ENCODE measurements at places on chromosomes 1 and 21.

GRCh38 chr1:118110580-118110979 lies 74.4 kb downstream of the SPAG17 start:
- DNase-seq, result no peak

GRCh38 chr1:38587766-38588165 lies 271.8 kb downstream of the RRAGC start:
- DNase-seq, result no peak

DNA sequence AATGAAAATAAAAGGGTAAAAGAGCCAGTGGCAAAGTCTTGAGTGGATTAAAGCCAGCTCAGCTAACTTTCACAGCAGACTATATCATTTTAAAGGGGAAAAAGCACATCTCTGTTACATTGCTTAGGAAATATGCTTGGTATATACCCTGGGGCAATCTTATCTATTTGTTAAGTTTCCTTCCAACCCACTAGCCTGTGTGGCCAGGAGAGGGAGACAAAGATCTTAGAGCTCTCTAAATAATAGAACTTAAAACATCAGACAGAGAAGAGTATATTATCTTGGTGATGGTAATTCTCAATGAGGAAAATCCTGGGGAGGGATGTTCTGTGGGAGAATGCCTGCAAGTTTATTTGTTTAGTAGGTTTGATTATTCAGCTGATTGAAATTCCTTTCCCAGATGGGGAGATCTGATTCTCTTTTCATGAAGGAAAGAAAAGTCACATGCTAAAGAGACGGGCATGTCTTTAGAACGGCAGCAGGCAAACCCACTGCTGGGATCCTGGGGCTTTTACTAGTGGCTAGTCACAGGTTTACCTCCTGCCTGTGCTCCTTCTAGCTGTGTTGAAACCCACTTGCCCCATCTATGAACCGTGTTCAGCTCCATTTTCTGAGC lies 3.6 kb downstream of the KCNE2 start:
- peak; percentile 37 for DNase-seq

DNA sequence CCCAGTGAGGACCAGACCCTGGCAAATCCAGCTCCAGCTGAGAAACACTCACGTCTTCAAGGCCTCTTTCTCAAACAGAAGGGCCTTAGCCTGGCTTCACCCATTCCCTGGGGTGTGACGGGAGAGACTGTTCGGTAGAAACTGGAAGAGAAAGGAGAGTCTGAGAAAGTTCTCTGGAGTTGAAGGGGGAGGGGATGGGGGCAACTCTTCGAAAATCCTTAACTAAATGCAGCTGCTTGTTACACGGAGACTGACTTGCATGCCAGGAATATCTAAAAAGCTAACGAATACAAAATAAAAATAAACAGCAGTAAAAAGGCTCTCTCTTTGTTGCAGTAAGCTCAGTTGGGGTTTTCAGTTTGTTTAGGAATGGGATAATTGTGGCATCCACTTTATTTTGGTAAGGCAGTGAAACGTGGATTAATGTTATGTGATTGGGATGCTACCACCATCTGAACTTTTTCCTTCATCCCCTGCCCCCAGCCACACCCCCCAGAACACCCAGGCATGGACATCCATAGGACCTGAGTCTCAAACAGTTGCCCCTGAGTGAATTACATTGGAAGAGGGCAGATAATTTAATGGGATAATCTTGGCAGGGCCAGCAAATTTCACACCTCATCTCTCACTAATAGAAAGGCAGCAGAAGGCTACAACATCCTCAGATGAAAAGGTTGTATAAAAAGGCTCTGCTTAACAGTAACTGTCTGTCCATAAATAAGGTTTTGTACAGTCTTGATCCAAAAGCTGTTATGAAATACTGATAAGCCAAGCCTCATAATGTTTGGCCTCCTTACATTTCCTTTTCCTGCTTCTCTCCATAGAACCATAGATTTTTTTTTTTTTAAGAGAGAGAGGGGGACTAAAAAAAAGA lies 5.8 kb downstream of the ROR1 start:
- no peak for DNase-seq

GRCh38 chr21:44524414-44525371 lies 15.3 kb downstream of the KRTAP10-1 start:
- no peak for DNase-seq

- DNase-seq, result no peak
Measured at GRCh38 chr1:70517444-70517843, 106.4 kb downstream of the CTH start.

GRCh38 chr21:42939582-42940413 lies 14.4 kb upstream of the ERVH48-1 start:
- no peak for DNase-seq

GRCh38 chr1:8825985-8826481 lies 8.6 kb upstream of the RERE start:
- no peak for DNase-seq

DNA sequence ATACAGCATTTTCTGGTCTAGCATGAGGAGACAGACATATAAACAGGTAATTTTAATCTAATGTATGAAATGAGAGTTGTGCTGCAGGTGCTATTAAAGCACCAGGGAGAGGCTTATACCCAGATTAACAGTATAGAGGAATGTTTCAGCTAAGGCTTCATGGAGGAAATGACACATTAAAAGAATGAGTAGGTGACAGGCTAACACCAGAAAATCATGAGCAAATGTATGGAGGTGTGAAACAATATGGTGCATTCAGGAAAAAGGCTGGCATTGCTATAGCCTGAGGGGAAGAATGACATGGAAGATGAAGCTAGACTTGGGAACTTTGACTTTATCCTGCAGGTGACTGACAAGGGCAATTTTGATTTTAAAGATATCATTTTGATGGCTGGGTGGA lies 7.0 kb downstream of the ARPC5 start:
- no peak for DNase-seq

- no peak for DNase-seq
Measured at GRCh38 chr1:112105557-112105956, 116.1 kb upstream of the KCND3 start.

DNA sequence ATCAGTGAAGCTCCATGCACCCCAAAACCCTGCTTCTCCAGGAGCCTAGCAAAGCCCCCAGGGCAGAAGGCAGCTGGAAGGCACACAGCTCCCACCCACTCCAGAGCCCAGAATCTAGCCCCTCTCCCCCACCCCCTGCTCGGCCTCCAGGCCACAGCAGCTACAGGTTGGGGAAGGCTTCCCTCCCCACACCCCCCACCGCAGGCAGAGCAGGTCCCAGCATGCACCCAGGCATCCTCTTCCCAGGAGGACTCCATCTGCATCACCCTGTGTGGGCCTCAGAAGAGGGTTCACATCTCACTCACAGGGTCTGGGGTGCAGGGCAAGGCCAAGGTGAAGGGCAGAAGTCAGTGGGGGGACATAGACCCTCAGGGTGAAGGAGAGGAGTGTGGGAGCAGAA lies 719 bp downstream of the S100A14 start:
- no peak for DNase-seq

DNA sequence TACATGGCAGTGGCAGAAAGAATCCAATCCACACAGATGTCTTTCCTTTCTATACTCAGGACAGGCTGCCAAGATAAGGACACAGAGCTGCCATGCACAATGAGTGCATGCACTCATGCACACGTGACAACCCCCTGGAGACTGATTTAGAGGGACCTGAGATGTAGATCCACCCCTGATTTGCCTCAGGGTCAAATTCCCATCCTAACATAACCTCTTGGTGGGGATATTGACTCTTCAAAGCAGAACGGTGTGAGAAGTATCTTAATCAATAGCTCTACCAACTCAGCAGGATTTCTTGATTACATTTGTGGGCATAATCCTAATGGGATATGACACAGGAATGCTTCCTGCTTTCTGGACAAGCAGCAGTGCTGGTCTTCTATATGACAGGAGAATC lies 125.2 kb upstream of the DSCAM start:
- DNase-seq, result no peak

DNA sequence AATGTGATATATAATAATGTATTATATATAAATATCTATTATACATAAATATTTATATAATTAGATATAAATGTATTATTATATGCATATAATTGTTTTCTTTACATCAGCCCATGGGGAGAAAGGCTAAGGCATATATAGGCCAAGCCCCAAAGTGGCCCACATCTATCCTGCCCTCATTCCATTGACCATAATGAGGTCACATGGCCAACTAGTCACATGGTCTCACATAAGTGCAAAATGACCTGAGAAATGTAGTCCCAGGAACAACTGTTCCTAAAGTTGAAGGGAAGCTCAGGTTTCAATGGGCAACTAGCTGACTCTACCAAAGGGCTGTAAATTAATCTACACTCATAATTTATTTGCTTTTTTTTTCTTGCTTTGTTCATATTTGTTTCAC lies 14.5 kb upstream of the CCDC185 start:
- DNase-seq, result no peak

GRCh38 chr1:62294261-62294660 lies 25.0 kb downstream of the KANK4 start:
- DNase-seq, result no peak

DNA sequence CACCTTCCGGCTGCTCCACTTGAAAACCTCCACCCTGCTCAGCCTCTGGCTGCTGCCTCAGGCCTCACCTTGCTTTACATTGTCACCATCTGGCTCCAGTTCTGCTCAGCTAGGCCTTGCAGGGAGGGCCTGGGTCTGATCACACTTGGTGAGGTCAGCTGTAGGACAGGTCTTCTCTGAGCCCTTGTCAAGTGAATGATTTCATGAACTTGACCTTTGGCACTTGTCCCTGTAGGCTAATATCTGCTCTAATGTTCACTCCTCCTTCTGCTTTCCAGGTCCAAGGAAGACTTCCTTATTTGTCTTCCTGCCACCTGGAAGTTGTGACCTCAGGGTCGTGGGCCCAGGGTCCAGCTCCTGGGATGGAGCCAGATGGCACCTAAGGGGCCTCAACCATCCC lies 41.4 kb downstream of the PTPRF start:
- DNase-seq, result no peak

Data from CD4-positive, alpha-beta T cell treated with Interleukin-4 for 1 hour (primary cell).